ENCODE measurements at places on chromosomes 5 and 9.

- no peak for DNase-seq
Observed at GRCh38 chr9:2373648-2374047, 247.9 kb upstream of the VLDLR start.

DNA sequence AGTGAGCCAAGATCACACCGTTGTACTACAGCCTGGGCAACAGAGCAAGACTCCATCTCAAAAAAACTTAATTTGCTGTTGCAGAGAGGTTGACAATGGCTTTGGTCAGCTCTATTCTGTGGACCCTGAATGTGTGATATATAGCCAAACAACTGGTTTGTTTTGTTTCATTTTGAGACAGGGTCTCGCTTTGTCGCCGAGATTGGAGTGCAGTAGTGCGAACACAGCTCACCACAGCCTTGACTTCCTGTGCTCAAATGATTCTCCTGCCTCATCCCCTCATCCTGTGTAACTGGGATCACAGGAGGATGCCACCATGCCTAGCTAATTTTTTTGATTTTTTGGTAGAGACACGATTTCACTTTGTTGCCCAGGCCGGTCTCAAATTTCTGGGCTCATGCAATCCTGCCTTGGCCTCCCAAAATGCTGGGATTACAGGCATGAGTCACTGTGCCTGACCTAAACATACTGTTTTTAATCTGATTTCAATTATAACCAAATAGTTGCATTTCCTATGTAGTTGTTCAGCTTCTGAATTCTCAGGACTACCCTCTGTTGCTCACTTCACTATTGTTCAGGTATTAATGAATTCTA is 9.8 kb downstream of the RNF183 start:
- no peak for DNase-seq

- DNase-seq, result no peak
Observed at GRCh38 chr5:156552855-156553358, 225.9 kb downstream of the SGCD start.

DNA sequence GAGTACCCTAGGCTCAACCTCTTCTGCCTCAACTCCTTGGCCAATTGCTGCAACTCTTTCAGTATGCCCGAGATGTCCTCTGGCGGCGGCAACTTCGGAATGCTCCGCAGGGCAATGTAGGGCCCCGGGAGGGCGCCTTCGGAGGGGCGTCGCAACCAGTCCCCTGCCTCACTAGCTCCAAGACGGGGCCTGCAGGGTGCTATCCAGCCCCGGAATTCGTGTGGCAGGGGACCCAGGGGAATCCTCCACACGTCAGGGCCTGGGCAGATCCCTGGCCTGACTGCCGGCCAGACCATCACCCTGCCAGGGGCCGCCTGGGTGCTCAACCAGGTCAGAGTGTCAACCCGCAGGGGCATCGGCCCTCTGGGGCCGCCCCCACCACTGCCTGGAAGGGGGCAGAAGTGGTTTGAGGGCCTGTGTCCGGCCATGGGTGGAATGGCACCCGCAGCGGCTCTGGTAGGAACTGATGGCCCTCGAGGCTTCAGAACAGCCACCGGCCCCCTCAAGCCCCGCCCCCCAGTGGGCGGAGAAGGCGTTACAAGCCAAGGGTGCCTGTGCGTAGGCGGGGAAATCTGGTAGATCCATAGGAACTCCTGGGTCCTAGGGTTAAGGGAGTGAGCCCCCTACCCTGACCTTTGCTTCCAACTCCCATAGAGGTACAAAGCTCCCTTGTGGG is at the start of gene POU5F2:
Gene POU5F2, minus strand, starts transcription at position 465 of the 676 bp plus-strand sequence. Its CDS starts 37 bp downstream, at position 428.
- no peak for DNase-seq

DNA sequence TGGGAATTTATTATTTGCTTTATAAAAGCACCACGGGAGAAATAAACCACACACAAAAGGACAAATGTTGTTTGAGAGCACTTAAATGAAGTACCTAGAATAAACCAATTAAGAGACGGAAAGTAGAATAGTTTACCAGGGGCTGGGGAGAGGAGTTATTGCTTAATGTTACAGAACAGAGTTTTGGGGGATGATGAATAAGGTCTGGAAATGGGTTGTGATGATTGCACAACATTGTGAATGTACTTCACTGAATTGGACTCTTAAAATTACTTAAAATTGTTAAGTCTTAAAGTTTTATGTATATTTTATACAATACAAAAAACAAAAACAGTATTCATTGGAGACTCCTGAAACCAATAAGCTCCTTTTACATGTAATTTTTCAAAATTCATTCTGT is 1.5 kb downstream of the ZBTB43 start:
- no peak for DNase-seq

DNA sequence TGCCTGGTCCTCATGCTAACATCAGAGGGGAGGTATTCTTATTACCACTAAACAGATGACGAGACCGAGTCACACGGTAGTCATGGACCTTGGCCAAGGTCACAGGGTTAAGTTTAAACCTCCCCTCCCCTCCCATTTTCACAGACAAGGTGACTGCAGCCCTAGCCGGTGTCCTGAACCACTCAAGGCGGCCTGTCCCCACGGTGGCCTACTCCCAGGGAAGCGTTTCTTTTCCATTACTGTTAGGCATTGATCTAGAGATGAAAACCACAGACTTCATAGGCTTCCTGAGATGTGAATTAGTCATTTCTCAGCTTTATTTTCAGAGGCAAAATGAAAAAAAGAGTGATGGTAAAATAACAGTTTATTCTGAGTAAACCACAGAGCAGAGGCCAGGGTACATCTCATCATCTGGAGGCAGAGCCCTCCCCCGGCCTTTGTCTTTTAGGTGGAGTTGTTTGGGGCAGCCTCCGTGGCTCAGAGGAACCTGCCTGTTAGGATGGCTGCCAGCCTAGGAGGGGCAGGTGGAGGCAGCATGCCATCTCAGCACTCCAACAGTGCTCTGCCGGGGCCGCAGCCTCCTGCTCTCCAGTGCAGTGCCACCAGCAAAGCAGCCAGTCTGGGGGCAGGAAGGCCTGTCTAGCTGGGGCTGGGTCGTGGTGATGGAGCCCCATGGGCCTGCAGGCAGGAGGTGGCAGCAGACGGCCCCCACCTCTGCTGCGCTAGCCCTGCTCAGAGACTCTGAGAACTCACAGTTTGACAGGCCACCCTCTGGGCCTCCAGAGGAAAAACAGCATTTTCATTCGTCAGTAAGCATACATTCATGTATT is 71.2 kb downstream of the RAPGEF1 start:
- peak; percentile 73 for DNase-seq

DNA sequence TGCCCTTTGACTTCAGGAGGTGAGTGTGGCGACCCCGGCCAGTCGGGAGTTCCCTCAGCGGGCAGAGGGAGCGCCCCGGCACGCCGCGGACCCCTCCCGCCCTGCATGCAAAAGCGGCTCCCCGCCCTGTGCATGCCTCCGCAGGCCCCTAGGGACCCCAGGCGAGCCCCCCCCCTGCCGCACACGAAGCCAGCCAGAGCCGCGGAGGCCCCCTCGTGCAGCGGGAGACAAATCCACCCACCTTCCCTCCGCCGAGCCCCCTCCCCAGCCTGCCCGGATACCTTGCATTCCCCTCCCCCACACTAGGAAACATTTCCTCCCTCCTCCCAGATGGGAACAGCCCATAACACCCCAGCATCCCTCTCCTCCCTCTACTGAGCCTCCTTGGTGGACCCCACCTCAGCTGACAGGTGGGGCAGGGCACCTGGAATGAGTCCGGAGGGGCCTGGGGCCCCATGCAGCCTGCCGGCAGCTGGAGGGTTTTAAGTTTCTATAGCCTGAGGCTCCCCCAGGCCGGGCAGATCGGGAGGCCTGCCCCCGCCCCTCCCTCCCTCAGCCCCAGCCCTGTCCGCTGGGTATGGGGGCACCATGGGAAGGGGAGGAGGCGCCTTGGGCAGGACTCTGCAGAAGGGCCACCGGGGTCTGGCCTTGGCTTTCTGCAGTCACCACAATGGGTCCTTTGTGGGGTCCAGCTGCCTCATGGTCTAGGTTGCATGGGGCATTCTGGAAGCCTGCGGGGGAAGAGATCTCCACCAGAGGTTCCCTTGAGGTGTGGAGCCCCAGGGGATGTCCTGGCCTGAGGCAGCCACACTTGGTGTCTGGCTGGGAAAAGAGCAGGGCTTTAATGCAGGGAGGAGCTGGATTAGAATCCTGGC is 601 bp downstream of the ERGIC1 start:
- DNase-seq, result peak; percentile 57

GRCh38 chr9:1869843-1870242 is 145.3 kb upstream of the SMARCA2 start:
- peak; percentile 45 for DNase-seq

DNA sequence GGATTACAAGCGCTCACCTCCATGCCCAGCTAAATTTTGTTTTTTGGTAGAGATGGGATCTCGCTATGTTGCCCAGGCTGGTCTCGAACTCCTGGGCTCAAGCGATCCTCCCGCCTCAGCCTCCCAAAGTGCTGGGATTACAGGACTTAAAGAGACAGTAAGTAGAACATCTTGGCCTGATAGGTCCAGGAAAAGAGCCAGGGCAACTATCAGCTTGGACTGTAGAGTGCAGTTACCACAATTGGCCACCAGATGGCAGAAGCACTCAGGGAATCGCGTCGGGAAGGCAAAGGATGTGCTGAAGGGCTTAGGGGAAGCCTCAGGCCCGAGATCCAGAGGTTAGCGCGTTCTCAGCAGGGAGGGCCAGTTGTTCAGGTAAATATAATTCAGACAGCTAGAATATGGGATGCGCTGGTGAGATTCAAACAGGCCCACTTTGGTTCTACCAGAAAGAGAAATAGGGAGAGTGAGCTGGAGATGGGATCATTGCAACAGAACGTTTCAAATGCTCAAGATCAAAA is 21.5 kb downstream of the C9orf57 start:
- DNase-seq, result peak; percentile 82

DNA sequence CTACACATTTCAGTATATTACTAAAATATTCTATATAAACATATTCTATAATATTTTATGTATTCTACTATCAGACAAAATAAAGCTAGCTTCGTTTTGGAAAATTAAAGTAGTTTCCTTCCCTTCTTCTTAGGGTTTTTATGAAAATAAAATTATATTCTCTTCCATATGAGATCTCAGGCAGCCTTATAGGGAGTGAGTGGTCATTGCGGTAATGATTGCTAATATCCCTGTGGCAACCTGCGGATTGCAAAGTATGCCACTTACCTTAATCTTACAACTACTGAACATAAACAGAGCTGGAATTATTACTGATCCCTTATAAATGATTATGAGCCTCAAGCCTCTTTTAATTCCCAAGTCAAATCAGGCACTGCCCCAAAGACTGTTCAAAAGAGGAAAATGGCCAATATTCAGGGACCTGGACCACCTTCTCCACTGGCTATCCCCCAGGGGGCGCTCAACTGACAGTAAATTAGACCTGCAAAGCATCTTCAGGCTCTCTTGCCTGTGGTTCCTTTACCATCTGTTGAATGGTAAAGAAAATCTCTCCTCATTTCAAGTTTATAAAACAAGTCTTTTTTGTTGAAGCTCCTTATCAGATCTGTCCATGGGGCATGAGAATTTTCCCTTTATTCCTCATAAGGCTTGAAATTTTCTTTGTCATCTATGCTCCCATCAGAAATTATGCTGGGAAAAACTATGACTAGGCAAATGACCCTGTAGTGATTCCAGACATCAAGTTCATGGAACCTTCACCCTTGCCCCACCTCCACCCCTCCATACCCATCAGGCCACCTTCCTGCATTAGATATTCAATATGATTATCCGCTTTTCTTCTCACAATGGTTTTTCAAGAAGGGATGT is 163.9 kb downstream of the CEMIP2 start:
- DNase-seq, result peak; percentile 52

DNA sequence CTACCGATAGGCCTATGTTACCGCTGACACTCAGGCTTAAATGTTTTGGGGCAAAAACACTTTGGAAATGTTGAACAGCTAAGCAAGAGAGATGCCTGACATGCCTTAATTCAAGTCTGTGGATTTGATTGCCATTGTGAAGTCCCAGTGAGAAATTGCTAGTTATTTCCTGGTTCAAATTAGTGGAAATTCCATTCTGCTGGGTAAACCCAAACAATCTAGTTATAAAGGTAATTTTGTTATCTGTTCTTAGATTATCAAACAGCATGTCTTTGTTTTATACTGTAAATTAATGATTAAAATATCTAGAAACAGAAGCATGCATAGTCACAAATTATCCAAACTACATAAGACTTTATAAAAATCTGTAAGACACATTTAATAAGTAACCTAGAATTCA is 96.6 kb downstream of the PJA2 start:
- DNase-seq, result no peak

- no peak for DNase-seq
Observed at GRCh38 chr9:128233817-128234406, 30.7 kb downstream of the DNM1 start.

- DNase-seq, result no peak
Observed at GRCh38 chr9:110546411-110546871, 33.1 kb downstream of the SVEP1 start.
